T-helper 17 cell (primary cell): ENCODE measurements at places on chromosomes 1 and 21.

DNA sequence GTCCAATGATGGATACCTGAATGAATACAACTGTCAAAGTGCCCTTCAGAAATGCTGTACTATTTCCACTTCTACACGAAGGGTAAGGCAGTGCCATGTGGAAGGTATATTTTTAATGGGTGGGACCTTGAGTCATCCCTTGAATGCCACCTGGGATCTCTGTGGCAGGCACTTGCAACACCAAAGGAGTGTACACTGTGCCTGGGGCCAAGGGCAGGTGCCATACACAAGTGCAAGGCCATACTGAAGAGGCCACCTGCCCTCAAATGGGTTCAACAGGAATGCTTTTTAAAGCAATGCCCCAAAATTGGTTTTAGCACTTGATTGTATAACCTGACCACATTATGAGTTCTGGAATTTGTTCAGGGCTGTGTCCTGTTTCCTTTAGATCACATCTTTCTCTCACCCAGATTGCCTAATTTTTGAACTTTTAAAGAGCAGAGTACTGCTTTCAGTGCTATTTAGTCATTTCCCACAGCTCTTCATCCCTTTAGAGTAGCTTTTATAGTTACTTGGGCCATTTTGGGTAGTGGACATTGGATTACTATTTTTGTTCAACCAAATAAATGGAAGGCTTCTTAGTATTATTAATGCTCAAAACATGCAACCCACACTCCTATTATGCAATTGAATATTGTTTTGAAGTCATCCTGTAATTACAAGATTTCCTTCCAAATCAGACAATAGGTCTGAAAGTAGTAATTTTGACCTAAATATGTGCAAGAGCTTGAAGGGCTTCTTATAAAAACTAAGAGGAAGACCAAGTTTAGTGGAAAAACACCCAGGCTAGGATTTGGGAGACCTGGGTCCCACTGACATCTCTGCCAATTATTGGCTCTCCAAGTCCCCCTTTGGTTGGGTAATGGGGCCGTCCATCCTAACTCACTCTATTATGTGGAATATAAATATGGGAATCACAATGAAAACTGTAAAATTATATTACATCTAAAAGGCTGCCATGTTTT is 57.2 kb downstream of the LEPR start:
- DNase-seq: no peak

GRCh38 chr1:114349891-114350605 is 161.0 kb downstream of the TRIM33 start:
- DNase-seq: no peak

GRCh38 chr1:212607913-212608391 is 609 bp upstream of the ATF3 start:
- DNase-seq: no peak

DNA sequence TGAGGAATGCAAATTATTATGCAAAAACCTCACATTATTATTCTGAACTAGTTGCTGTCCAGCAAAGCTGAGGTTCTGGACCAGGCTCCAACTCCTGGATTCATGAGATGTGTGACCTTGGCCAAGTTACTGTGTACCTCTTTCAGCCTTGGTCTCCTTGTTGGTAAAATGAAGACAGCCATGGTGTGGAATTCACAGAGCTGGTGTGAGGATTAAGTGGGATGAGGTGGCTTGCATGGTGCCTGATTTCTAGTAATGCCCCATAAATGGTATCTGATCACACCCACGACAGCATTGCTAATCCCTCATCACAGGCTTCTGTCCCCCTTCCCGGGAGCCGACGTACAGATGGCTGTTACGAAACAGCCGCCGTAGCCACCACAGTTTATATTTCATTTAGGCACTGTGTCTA is 59.6 kb downstream of the PGBD5 start:
- no peak for DNase-seq

- no peak for DNase-seq
These were observed 1010.3 kb downstream of the KCNT2 start for GRCh38 chr1:195597891-195598290.

DNA sequence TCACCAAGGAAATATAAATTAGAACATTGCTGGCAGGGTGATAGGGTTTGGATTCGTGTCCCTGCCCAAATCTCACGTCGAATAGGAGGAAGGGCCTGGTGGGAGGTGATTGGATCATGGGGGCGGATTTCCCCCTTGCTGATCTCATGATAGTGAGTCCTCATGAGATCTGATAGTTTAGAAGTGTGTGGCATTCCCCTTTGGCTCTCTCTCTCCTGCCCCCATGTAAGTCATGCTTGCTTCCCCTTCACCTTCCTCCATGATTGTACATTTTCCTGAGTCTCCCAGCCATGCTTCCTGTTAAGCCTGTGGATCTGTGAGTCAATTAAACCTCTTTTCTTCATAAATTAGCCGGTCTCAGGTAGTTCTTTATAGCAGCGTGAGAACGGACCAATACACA is 60.6 kb downstream of the VPS26C start:
- no peak for DNase-seq

DNA sequence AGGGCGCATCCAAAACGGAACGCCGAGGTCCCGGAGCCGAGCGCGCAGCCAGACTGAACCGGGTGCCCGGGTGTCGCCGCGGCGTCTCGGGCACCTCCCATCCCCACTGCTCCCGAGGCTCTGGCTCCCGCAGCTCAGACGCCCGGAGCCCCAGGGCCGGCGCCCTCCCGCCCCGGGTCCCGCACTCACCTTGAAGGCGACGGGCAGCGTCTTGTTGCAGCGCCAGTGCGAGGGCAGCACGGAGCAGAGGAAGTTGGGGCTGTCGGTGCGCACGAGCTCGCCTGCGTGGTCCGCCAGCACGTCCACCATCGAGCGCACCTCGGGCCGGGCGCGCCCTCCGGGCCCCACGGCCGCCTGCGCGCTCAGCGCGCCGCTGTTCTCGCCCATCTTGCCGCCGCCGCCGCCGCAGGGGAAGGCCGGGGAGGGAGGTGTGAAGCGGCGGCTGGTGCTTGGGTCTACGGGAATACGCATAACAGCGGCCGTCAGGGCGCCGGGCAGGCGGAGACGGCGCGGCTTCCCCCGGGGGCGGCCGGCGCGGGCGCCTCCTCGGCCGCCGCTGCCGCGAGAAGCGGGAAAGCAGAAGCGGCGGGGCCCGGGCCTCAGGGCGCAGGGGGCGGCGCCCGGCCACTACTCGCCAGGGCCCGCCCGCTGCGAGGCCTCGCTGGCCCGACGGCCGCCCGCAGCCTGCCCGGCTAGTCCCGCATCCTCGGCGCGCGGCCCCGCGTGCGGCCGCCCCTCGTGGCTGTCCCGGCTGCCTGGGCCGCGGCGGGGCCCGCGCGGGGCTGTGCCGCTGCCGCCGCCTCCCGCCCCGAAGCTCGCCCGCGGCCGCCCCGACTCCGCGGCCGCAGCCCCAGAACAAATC is 447 bp downstream of the RUNX3 start:
- peak; percentile 46 for DNase-seq

GRCh38 chr1:33161061-33161681 is 20.7 kb downstream of the TRIM62 start:
- no peak for DNase-seq
